ENCODE measurements at places on chromosomes 12 and 14.

DNA sequence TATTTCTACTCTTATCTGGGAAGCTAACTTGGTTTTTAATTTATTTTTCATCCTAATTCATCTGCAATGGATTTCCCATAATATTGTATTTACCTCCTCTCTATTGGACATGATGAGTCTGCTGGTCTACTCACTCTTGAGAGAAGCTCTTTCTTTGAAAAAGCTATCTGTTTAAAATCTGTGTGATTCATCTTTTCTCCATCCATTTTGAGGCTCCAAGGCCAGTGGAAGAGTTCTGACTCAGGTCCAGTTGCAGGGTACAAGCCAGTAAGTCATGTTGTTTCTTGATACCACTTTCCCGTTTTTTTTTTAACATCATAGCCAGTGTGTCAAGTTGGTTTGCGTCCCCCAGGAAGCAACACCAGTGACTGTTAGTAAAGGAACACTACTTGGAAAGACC is 160.3 kb upstream of the BMP4 start:
- DNase-seq: no peak

DNA sequence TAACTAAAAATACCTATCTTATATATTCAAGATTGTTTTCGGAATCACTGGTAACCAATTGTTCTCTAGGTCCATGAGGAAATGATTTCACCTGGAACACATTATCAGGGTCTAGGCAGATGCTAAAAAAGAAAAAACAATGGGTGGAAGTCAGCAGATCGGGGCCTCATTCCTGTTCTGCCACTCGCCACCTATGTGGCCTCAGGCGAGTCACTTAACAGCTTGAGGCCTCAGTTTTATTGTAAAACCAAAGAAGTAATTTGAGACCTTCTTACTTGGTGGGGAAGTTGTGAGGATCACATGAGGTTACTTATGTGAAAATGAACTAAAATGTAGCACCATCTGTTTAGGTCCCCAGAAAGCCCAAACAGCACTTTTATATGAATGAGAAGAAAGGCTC is 6.2 kb upstream of the RNASE10 start:
- peak; percentile 77 for DNase-seq

GRCh38 chr14:38432186-38432585 is 176.3 kb upstream of the CLEC14A start:
- no peak for DNase-seq

DNA sequence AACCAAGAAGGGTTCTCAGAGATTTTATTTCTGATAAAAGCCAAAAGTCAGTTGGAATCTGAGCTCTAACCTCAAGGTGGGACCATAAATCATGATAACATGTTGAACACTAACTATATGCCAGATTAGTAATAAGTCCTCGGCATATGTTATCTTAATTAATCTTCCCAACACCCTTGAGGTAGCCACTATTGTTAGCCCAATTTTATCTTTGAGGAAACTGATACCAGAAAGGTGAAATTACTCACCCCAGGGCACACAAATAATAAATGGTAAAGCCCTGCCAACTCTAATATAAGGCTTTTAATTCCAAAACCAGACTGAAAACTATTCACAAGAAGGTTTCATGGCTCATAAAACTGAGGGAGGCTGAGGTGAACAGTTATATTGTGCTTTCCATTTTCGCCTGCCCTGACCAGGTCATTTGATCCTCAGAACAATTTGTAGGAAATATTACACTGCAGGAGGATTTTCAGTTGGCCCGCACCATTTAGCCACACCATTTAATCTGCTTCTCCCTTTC is 16.1 kb upstream of the NUAK1 start:
- DNase-seq: no peak

GRCh38 chr14:75832621-75833297 is 149.0 kb downstream of the TGFB3 start:
- no peak for DNase-seq

DNA sequence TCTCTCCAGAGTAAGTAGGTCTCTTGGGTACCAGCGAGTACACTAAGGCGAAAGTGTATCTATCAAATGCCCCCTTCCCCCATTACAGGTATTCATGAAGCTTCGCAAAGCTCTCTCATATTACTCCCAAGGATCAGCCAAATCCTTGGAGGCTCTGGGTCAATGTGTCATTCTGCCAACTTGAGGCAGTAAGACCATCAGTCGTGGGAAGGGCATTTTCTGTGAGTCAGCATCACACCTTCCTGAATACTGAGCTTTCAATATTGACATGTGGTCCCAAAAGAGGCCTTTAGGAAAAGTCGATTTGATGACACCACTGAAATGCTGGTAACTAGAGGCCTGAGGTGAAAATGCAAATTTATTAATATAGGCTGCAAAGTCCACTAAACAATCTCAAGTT is 323.9 kb downstream of the LRIG3 start:
- no peak for DNase-seq

DNA sequence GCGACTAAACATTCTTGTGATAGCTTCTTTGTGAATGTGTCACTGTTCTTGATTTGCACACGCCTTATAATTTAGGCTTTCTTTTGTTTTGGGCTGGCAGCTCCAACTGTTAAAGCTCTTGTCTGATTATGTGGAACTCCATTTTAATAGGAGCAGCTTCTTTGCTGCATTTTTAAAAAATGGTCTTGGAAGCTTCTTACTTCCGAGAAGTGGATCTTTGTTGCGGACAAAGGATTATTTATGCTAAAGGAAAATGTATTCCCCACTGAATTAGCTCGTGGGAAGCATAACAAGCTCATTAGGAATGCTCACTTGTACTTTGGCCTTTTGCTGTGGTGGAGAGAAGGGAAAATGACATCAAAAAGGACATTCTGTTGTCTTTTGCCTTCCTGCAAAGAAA is 20.0 kb downstream of the GAS2L3 start:
- DNase-seq: no peak

GRCh38 chr14:96194657-96195431 is 9.8 kb upstream of the BDKRB2 start:
- no peak for DNase-seq

- no peak for DNase-seq
These were observed 98.9 kb downstream of the PLXNC1 start for GRCh38 chr12:94247246-94247645.

DNA sequence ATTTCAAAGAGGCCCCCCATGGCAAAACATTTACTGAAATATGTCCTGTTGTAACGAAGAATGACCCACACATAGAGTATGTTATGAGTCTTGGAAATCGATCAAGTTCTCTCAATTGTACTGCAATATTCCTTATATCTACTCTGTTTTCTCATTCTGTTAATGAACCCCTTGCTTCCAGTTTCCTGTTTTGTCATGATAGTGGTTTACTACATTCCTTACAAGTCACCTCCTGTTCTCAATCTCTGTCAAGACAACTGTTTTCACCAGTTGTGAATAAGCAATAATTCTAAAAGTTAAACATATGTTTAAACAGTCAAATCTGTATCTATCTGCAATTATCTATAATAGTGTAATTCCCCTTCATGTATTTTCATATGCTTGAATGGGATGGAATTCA is 16.4 kb upstream of the ARID2 start:
- DNase-seq: no peak

- DNase-seq: no peak
These were observed 174.9 kb downstream of the FOXN3 start for GRCh38 chr14:89241934-89242651.
